Ecto neural progenitor cell (in vitro differentiated cells): ENCODE measurements at places on chromosomes 3 and 15.

GRCh38 chr3:62837145-62837787, 38.0 kb downstream of the CADPS start:
- DNase-seq: no peak

GRCh38 chr15:29550834-29551465, 271.3 kb downstream of the TJP1 start:
- no peak for DNase-seq

GRCh38 chr3:133828576-133829309, 23.1 kb downstream of the SRPRB start:
- no peak for DNase-seq

- DNase-seq: no peak
These were observed 66.5 kb upstream of the SNTN start for GRCh38 chr3:63585927-63586326.

DNA sequence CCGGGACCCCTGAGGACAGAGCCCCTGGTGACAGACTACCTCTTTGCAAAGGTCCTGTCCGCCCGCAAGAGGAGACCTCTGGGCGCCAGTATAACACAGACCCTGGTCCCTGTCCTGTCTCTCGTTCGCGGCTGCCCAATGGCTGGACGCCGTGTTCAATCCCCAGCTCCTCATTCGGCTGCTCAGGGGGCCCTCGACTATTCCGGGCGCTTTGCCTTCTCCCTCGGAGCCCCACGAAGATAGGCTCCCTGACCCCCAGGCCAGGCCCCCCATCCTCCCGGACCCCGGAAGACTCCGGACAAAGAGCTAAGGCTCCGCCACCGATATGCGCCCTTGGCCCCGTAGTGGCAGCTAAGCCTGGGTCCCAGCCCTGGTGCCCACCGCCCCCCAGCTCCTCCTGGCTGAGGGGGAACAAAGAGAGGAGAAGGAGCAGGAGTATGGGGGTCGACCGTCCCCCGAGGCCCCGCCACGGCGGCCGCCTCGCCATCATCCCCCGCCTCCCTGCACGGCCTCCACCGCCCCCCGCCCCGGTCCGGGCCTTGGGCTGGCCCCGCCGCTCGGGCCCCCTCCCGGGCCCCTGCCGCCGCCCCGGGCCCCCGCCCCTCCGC, 437 bp downstream of the CELSR3 start:
- no peak for DNase-seq

DNA sequence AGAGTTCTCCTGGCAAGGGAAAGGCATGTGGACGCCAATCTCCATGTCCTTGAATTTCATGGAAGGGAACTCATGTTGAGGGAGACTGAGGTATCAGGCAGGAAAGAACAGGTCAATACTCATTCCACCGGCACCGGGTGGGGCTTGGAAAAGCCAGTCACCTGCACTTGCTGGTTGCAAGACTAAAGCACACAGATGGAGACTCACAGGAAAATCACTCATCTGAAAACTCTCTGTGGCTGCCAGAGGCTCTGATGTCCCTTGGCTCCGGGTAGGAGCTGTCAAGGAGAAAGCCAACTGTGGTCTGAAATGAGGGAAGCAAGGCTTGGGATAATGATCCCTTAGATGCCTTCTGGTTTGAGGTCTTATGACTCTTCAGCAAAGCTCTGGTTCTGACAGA, 8.7 kb upstream of the CGNL1 start:
- DNase-seq: no peak

GRCh38 chr15:38215707-38216106, 36.9 kb upstream of the SPRED1 start:
- DNase-seq: no peak
